ENCODE measurements at places on chromosomes 5 and 9.

DNA sequence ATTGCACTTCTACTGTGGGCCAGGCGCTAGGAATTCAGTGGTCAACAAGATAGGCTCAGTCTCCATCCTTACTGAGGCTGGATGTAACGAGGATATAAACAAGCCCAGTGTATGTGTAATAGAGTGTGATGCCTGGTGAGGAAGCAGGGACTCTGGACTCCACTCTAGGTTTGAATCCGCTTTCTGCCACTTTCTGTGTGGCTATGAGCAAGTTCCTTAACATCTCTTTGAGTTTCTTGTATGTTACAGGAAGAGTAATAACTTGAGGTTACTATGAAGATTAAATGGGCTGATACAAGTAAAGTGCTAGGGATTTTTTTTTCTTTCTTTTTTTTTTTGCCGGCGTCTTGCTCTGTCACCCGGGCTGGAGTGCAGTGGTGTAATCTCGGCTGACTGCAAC is 12.4 kb downstream of the DOCK2 start:
- DNase-seq = no peak

- no peak for DNase-seq
Measured at GRCh38 chr5:33641744-33642505, 201.2 kb downstream of the TARS1 start.

DNA sequence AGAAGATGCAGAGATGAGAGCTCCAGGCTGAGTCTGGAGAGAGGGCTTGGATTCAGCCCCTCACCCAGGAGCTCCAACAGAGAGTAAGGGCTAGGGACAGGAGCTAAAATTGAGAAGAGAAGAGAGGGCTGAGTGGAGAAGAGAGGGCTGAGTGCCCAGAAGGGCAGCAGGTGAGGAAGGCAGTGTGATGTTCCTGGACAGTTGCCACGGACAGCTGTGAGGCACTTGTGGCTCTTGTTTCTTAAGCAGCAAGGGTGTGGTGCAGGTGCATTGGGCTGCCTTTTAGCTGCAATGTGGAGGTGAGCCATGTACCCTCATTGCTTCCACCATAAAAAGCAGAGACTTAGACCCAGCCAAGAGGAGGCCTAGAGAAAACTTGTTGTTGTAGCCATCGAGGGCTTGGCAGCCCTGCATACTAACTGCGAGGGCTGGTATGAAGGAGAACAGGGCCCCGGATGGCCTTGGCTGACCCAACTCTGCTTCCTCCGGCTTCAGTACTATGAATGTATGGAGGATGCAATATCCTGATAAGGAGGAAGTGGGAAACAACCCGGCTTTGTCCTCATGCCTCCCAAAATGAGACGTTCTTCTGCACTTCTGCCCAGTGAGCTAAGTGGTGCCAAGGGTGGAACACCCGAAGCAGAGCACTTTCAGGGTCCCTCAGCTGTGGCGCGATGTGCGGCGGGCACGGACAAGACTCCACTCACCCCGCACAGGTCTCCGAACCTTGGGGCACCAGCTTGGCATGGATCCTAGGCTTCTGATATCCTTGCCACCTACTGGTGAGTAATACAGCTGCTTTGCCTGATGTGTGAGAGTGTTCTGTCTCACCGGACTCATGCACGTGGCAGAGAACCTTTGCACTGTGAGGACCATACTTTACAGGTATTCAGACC is 65.2 kb downstream of the LRRC70 start:
- DNase-seq = no peak

GRCh38 chr5:92574023-92574422 is 1007.0 kb downstream of the NR2F1-AS1 start:
- DNase-seq = no peak

DNA sequence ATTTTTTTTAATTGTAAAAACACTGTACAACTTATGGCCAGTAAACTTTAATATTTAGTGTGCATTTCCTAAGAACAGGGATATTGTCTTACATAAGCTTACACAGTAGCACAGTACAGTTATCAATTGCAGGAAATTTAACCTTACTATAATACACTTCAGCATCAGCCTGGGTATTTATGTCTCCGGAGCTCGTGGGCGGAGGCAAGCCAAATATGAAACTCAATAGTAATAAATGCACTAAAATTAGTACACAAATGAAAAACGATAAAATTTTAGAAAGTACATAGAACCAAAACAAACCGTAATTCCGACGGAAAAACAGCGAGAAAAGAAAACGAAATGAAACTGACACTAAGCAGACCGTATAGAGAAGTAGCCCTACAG is 91.2 kb downstream of the ANXA2R start:
- no peak for DNase-seq

DNA sequence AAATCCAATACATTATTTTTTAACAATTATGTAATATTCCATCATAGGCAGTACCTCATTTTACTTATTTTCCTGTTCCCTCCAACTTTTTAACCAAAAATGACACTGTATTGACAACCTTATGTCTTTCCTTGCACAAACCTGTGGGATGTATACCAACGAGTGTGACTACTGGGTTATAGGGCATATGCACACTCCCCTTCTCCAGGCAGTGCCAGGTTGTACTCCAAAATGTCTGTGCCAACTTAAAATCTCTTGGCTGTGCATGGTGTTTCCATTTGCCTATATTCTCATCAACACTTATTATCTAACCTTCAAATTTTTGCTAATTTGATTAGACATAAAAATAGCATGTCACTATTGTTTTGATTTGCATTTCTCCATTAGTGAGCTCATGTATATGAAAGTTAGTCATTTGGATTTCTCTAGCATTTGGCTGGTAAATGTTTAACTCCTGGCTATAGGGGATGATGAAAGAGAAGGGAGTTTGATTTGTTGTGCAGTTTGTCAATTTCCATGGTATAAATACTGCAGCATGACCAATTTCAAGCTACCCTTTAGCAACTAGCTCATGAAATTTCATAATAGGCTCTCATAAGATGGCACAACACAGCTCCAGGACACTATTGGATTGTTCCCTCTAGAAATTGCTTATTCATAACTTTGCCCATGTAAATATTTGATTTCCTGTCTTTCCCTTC is 129.9 kb downstream of the BAAT start:
- DNase-seq = no peak

DNA sequence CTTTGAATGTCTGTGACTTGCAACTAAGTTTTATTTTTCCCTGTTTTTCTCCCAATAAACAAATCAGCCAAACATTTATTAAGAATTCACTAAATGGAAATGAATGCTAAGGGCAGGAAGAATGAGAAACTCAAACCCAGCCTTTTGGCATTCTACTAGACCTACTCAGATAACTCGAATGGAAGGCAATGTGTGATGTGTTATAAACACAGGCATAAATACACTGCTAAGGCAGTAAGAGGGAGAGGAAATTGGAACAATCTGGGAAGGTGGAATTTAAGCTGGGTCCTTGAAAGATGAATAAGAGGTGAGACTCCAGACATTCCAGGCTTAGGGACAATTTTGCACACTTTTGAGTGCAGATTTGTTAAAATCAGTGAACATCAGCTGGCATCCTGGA is 34.7 kb downstream of the MARCHF3 start:
- DNase-seq = no peak

- no peak for DNase-seq
Measured at GRCh38 chr5:171989946-171990712, 16.3 kb downstream of the FBXW11 start.
